ENCODE measurements at places on chromosomes 11 and 22.

GRCh38 chr11:15641271-15642045 lies 526.7 kb downstream of the INSC start:
- DNase-seq, result no peak

DNA sequence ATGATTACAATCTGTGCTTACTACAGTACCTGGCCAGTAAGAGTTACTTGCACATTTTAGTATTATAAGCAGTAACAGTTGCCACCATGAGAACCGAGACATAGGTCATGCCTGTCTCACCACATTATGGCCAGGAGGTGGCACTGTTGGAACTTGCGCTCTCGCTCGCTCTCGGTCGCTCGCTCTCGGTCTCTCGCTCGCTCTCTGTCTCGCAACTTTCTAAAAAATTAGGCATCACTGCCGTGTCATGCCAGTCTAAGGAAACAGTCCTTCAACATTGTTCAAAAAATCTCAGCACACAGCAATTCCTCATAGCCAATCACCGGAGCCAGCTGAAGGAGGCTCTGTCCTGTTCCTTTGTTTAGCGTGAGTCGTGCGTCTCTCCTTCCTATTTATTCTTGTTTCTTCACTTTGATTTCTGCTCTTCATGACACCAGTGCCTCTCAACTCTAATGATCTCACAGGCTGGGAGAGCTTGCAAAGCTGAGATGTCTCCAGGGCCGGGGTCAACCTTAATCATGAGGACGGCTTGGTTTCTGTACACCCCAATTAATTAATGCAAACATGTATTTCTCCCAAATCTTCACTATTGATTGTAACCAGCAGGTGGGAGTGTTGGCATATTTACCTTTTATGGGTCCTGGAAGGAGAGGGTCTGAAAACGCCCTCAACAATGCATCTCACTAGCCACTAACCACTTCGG lies 6.3 kb upstream of the ADAMTS8 start:
- peak; percentile 59 for DNase-seq

- no peak for DNase-seq
These were observed 739 bp upstream of the MRGPRE start for GRCh38 chr11:3232956-3233355.

DNA sequence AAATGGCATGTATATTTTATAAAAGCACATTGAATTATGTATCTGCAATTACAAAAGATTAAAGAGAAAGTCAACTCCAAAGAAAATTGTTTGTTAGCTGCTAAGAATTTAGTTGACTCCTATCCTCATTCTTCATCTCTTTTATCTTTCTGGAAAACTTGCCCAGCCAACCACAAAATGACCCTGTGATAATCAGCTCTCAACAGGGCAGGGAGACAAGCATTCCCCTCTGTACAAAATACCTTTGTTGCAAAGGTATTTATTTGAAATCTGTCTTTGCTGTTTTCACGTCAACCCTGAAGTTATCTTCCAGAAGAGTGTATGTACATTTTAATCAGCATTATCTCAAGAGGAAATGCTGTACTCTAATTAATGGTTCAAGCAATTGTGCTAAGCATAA lies 191.1 kb upstream of the DDI1 start:
- no peak for DNase-seq

- DNase-seq, result peak; percentile 35
These were observed 2.6 kb upstream of the UCP3 start for GRCh38 chr11:74011360-74012073.

DNA sequence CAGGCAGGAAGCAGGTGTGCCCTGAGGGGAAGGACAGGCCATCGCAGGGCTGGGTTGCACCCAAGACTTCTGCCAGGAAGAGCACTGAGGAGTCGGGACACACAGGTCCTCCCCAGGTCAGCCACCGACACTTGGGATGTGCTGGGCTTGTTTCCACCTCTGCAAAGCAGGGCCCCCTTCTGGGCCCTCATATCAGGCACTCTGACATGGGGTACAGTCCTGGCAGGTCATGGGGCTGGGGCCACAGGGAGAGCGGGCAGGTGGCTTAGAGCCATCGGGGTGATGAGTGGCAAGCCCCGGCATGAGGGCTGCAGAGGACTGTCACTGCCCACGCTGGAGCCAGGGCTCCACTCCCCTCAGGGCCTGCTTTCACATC lies 7.9 kb upstream of the ADORA2A start:
- DNase-seq, result no peak

Data from stimulated activated CD4-positive, alpha-beta T cell treated with anti-CD3 and anti-CD28 coated beads, Interleukin-4, amount 100 ng/mL, for 1 hour (primary cell).